ENCODE measurements at places on chromosomes 4 and X.

- DNase-seq = no peak
These were observed 16.5 kb upstream of the PNPLA4 start for GRCh38 chrX:7943600-7944245.

DNA sequence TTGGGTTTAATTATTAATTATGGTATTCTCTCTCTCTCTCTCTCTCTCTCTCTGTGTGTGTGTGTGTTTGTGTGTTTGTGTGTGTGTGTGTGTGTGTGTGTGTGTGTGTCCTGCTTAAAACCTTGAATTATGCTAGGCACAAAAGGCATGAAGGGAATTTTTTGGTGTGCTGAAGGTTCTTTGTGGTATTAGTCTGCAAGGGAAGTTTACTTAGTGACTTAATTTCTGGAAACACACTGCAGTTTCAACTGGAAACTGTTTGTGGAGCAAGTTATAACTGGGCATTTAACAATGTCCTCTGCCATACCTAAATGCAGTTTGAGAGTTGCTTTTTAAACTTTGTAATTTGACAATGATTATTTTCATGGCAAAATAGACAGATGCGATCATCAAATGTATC is 111.7 kb downstream of the FRMPD4 start:
- DNase-seq = no peak

DNA sequence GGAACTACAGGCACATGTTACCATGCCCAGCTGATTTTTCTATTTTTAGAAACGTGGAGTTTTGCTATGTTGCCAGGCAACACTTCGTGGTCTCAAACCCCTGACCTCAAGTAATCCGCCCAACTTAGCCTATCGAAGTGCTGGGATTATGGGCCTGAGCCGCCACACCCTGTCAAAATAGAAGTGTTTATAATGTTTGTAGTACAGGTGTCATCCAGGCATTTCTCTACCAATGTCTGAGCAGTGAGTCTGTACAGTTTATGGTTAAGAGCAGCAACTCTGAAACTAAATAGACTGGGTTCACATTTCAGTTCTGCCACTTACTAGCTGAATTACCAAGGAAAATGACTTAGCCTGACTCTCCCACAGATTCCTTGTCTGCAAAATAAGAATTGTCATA is 460.4 kb upstream of the GALNT7 start:
- DNase-seq = no peak

GRCh38 chr4:182343453-182343852 is 100.3 kb downstream of the TENM3 start:
- DNase-seq = no peak

- peak; percentile 5 for DNase-seq
These were observed 48.5 kb downstream of the MAGEC2 start for GRCh38 chrX:142156567-142156966.

- DNase-seq = no peak
These were observed 94.4 kb upstream of the BCOR start for GRCh38 chrX:40192196-40192595.

- DNase-seq = peak; percentile 39
These were observed 200.5 kb downstream of the FAM133A start for GRCh38 chrX:93874554-93874953.

GRCh38 chrX:134236626-134237614 is at the start of gene CCDC160:
Gene CCDC160 (plus strand): TSS chrX:134237182. CDS start chrX:134244801, 7,619 bp downstream.
- no peak for DNase-seq

DNA sequence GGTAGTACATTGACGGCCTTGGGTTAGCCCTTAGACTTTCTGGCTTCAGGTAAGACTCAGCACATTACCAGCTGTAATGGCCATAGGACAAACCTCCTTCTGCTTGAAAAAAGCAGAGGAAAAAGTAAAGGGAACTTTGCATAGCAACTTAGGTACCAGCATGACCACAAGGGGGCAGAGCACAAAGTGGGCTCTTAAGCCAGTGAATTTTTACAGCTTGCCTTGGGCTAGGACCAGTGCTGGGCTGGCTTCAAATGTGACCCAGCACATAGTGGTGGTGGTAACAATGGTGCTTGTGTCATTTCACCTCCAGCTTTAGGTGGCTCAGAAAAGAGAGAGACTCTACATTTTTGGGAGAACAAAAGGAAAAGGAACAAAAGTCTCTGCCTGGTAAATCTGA is 66.1 kb downstream of the KLHL4 start:
- DNase-seq = peak; percentile 41

- DNase-seq = no peak
These were observed 6.9 kb upstream of the CTSO start for GRCh38 chr4:155960522-155960921.

- no peak for DNase-seq
These were observed 512.3 kb downstream of the FAT4 start for GRCh38 chr4:125826801-125827695.

- DNase-seq = no peak
These were observed 10.1 kb downstream of the DLG3 start for GRCh38 chrX:70454441-70455365.

GRCh38 chr4:76654791-76655190 is 219.8 kb downstream of the SHROOM3 start:
- DNase-seq = no peak

- no peak for DNase-seq
These were observed 63.0 kb downstream of the HADH start for GRCh38 chr4:108052558-108053120.

DNA sequence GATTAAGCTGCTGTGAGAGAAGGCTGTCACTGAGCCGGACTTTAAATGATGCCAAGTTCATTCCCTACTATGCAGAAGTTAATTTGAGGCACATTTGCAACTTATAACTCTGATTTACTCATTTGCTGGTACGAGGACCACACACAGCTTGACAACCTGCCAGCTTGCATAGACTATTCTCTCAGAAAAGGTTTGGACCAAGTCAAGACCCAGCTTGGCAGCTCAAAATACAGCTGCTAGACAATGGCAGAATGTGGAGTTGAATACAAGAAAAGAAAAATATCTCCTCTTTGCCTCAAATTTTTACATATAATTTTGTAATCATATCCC is 338.9 kb downstream of the DHX15 start:
- no peak for DNase-seq

GRCh38 chrX:112662559-112663427 is 16.9 kb downstream of the LHFPL1 start:
- DNase-seq = no peak

DNA sequence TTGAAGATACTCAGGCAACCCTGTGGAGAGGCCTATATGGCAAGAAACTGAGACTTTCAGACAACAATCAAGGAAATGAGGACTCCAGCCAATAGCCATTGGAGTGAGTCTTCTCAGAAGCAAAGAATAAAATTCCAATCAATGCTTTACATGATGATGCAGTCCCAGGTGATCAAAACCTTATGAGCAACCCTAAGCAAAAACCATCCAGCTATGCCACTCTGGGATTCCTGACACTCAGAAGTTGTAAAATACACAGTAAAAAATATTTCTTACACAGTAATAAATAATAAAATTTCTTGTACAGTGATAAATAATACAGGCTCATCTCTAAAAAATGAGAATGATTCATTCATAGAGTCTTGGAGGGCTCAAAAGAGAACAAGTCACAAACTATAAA is 150.6 kb downstream of the IL15 start:
- DNase-seq = no peak

DNA sequence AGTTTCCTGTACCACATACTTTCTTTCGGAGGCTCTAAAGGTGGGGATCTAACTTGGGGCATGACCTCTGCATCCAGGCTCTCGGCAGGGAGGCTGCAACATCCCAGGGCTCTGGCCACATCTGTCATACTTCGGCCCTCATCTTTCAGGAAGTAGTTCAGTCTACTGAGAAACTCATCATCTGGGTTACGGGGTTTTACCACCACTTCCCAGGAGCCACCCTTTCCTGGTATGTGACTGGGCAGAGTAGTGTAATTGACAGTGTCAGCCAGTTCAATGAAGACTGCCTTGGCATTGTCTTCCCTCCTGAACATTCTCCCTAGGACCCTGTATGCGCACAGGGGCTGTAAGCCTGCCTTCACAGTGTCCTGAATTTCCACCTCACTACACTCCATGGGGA is 2.8 kb downstream of the PNMA5 start:
- no peak for DNase-seq

GRCh38 chr4:38106311-38106710 is 146.1 kb downstream of the PTTG2 start:
- DNase-seq = no peak

DNA sequence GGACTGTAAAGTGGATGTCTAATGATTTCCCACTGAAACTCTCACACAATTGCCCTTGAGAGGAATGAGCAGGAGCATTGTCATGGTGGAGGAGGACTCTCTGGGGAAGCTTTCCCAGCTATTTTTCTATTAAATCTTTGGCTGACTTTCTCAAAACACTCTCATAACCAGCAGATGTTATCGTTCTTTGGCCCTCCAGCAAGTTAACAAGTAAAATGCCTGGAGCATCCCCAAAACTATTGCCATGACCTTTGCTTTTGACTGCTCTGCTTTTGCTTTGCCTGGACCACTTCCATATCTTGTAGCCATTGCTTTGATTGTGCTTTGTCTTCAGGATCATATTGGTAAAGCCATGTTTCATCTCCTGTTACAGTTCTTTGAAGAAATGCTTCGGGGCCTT is 120.2 kb upstream of the PDE5A start:
- no peak for DNase-seq

GRCh38 chr4:42488554-42488953 is 91.3 kb downstream of the SHISA3 start:
- no peak for DNase-seq

- no peak for DNase-seq
These were observed 6.5 kb upstream of the PRKG2 start for GRCh38 chr4:81221303-81222081.

DNA sequence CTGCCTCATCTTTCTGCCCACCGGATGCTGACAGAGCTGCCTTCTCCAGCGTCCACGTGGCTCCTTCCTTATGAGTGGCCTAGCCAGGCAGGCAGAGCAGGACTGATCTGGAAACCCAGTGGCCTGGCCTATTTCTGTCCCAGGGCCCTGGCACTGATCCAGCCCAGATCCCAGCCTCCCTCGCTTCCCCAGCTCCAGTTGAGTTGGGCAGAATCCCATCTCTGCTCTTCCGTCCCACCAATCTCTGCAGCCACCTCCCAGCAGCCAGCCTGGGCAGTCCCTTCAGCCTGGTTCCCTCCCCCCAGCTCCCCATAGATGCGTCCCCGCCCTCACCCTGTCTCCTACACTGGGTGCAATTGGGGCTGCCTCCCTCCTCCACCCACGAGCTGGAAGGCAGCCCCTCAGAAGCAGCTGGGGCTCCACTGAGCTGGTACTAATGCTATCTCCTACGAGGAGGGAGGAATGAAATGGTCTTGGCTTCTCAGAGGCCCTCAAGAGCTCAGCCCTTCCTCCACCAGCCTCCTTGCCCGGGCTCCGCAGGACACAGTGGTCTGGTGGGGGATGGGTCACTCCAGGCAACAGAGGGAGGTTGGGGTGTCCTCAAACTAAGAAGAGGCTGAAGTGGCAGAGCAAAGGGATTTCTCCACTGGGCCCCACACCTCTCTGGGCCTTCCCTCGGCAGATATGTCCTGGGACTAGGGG is 94.2 kb downstream of the PJA1 start:
- DNase-seq = no peak

DNA sequence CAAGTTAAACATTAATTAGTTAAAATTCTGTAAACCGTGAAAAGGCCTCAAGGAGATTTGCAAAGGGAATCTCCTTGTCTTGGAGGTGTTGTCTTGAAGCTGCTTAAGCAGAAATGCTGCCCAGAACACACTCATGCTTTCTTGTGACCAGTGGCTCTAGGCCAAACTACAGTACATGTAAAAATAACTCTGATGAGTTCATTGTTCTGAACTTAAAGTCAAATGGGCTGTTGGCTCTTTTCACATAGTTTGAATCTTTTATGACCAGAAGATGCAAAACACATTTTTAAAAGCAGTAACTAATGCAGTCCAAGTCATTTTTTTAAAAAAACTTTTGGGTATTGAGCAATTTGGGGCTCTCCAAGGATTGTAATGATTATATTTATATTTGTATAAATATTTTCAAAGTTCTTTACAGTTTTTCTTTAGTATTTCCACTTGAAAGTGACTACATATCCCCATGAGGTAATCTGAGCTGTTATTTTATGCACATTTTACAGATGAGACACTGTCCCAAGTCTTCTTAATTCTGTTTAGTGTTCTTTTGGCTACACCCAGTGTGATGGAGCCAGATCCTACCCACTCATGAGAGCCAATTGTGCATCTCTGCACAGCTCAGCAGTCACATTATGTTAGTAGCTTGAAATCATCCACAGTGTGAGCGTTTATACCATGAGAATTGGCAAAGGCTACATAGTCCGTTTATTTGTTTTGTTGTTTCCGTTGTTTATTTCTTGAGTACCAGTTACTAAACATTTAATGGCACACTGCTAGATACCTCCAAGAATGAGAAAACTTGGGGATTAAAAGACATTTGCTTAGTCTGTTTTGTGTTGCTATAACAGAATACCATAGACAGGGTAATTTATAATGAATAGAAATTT is 112.8 kb upstream of the ATXN3L start:
- no peak for DNase-seq

DNA sequence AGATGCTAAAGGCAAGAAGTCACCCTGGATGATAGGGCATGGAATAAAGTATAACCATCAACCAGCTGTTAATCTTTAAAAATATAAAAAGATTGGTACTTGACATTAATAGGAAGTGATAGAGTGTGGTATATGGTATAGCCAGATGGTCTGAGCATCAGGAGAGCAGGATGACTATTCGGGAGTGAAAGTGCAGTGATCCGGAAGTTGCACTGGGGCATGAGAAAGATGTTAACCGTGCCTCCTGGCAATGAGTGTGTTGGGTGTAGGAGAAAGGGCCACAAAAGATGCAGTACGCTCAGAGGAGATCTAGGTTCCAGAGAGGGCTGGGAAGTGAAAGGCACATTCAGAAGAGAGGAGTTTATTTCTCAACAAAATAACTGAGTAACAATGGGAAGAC is 65.0 kb downstream of the TSPAN7 start:
- DNase-seq = no peak

DNA sequence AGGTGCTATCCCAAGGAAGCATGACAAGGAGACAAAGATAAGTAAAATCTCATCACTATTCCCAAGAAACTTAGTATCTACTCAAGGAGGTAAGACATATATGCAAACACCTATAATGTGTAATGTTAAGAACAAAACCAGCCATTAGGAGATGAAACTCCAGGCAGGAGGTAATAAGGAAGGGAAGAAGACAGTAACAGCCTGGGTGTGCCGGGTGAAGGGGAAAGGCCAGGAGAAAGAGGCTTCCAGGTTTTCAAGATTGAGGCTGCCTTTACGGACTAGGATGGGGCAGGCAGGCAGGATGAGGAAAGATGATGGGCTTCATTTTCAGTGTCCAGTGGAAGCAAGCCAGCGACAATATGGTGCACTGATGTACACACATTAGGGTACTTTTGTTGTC is 62.5 kb downstream of the LEF1 start:
- DNase-seq = no peak
